Stimulated activated CD8-positive, alpha-beta memory T cell treated with anti-CD3 and anti-CD28 coated beads, Interleukin-12 subunit alpha, Interleukin-12 subunit beta, amount 100 ng/mL, for 4 hours (primary cell): ENCODE measurements at places on chromosomes 2 and 18.

GRCh38 chr2:25926984-25927756 lies 48.9 kb upstream of the ASXL2 start:
- DNase-seq = no peak

DNA sequence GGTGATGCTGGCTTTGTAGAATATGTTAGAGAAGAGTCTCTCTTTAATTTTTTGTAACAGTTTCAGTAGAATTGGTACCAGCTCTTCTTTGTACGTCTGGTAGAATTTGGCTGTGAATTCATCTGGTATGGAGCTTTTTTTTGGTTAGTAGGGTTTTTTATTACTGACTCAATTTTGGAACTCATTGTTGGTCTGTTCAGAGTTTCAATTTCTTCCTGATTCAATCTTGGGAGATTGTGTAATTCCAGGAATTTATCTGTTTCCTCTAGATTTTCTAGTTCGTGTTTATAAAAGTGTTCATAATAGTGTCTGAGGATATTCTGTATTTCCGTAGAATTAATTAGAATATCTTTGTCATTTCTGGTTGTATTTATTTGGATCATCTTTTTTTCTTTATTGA lies 943.5 kb downstream of the TRIB2 start:
- DNase-seq = no peak

- DNase-seq = no peak
These were observed 453.5 kb upstream of the TNP1 start for GRCh38 chr2:217313386-217313785.

DNA sequence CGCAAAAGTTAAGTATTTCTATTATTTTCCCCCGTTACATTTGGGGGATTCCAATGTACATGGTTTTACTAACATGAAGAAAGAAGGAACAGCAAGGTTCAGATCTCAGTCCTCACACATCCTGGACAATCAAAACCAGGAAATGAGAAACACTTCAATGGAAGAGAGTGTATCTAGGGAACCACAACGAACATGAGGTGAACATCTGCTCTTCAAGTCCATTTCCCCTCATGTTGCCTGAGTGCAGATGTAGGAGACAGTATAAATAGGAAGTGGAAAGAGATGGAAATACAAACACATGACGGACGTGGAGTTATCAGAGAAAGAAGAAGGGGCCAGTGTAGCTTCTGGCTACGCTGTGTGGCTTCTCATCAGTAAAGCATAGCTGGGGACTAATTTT lies 52.6 kb downstream of the CHN1 start:
- DNase-seq = no peak

DNA sequence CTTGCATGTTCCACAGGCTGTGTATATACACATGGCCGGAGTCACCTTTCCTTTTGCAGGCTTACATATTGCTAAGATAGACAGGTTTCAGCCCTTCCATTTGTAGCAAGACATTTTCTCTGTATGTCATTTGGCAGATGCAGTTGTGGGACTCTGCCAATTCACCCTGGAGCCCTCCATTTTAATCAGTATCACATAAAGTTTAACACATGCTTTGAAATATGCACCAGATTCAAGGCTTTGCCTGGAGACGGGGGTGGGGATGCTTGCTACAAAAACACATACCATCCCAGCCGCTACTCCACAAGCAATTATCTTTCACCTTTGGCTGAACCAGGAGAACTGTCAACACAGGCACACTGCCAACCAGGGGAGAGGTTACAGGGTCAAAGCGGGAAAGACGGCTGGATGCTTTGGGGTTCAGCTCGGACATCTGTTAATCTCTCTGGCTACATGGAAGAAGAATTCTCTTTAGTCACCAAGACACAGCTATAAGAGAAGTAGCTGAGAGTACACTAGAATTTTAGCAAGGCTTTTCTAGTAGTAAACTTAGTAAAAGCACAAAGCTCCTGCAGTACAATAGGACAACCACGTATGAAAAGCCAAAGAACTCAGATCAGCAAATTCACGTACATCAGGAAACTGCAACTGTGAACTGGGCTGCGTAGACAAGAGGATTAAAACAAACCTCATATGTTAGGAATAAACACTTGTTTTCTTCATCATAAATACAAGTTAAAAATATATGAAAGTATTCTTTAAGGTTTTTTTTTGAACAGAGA lies 130.9 kb downstream of the EXOC6B start:
- DNase-seq = no peak

DNA sequence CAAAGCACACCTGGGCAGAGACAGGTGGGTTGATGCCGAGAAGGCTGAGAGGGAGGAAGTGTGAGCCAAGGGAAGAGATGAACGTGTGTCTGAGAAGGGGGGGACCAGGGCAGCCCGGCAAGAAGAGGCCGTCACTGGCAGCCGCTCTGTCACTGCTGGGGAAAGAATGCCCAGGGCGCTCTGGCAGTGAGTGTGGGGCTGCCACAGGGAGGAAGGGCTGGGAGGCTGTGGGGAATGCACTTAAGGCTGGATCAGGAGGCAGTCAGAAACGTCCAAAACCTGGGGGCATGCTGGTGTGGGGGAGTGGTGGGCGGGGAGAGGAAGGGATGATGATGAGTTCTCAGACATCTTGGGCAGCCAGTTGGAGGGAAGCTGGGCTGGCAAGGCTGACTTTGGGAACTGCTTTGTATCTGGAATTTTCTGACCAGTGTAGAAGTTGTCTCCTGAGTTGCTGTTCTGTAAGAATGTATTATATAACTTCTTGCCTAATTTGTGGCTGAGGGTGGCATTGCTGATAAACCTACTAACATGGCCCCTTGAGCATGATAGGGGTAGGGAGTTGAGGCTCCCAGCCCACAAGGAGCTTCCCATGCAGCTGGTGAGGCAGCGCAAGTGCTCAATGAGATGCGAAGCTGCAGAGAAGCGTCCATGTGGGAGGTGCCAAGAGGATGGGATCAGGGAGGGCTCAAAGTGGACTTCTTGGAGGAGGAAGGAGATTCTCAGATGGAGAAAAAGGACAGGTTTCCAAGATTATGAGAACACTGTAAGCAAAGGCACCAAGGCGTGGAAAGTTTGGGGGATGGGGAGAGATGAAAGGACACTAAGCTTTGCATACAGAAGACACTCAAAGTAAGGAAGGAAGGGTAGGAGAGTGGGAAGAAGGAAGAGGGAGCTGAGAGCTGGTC lies 185.1 kb upstream of the HAAO start:
- no peak for DNase-seq

DNA sequence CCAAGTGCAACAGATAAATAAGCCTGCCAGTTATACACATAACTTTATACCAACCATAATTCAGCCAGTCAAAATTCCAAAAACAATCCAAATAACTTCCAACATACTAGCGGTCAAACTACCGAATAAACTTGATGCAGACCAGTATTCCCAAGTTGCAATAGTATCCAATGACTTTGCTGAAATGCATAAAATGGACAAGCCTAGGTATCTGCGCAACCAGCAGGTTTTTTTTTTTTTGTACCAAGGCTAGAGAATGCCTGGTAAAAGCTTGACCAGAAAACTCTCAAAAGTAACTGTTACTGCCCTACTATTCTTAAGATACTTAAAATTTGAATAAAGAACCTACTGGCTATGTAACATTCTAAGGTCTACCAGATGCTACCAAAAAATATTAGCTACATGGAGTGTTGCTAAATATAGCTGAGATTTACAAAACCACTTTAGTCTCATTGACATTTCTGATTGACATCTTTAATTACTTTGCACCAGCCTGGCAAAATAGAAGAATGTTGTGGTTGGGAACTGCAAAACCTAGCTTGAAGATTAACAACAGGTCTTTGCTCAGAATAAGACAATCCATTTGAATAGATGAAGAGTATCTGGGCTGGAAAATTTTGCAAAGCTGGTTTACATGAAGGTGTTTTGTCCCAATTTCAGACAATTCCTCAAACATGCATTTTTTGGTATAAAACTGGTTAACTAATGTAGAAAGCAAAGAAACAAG lies 7.3 kb downstream of the SRSF7 start:
- no peak for DNase-seq

DNA sequence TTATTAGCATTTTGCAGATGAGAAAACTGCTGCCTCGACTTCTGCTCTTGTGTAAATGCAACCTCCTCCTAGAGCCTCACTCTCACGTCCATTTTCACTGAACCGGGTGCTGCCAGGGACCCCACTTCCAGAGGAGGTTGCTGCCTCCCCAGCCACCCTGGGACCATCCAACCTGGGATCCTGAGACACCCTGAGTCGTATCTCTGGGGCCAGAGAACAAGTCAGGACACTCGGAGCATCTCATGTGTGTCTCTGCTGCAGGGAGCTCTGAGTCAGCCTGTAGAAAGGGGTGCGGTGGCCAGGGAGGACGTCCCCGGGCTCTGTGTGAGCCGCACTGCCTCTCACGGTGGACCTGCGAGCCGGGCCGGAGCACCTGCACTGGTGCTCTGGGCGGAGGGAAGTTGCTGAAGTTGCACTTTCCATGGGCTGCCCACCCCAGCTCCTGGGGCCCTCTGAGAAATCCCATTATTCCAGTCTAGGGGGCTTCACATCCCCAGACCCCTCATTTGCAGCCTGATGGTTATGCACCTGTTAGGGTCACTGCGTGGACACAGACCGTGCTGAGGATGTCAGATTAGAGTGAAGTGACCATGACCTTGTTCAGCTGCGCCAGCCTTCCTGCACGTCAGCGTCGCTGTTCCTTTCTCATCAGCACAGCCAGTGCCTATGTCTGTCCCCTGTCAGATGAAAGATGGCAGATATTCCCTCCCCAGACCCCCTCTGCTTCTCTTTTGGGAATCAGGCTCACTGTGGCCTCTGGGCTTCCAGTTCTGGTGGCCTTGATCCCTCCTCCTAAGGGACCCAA lies 230.4 kb downstream of the KLHL29 start:
- no peak for DNase-seq

DNA sequence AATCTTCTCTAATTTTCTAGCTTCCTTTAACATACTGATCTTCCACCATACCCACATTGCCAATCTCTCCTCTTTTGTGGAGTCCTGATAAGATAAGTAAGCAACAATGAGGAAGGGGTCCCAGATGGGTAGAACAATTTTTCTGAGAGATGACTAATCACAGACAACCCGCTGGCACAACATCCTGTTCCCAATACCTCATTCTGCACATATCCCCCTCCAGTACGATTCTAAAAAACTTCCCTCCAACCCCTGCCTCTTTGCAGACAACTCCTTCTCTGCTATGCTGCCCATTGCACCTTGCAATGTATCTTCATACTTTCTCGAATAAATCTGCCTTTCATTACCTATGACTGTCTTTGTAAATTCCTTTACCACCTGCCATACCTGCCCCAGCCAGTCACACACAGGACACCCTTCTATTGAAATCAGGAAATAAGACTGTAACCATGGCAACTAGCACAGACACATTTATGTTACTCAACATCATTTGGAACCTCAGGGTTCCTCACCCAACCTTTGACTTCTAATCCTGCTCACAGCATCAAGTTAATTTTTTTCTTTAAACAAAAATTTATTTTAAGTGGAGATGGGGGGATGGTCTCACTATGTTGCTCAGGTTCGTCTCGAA lies 7.4 kb upstream of the EXOC6B start:
- no peak for DNase-seq

- no peak for DNase-seq
These were observed 6.0 kb downstream of the HADHA start for GRCh38 chr2:26238311-26238958.

- DNase-seq = no peak
These were observed 176.9 kb upstream of the SESTD1 start for GRCh38 chr2:179441551-179441950.

- DNase-seq = no peak
These were observed 535.9 kb downstream of the XIRP2 start for GRCh38 chr2:167424221-167424620.

GRCh38 chr2:118249531-118249930 lies 161.3 kb downstream of the INSIG2 start:
- DNase-seq = no peak

DNA sequence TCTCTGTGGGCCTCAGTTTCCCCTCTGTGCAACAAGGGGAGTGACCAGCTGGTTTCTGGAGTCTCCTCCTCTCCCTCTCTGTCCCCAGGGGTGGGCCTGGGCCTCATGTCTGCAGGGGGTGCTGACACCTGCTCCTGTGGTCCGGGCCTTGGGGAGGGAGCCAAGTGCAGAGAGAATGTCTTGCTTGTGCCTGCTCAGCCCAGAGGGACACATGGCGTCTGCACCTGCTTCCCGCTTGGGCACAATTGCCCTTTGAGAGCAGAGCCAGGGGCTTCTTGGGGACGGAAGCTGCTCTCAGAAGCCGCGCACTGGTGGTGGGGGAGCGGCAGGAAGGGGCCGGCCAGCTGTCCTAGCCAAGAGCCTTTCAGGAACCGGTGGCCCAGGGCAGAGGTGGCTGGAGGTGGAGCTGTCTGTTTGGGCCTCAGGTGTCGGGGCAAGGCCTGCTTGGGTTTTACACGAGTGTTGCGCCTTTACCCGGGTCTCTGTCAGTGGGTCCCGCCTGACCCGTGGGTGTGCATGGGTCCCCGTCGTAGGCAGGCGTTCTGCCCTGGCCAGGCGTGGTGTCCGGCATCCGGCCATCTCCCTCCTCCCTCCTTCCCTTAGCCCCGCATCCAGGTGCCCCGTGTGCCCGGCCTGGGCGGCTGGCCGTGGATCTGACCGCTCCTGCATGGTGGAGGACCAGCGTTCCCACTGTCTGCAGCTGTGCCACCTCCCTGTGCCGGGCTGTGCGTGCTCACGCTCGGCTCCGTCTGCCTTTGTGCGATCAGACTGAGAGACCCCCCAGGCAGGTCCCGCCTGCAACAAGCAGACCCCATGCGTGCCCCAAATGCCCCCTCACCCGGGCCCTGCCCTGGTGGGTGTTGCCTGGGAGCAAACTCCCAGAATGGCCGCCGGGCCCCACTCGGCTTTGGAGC lies 4.0 kb downstream of the NEU4 start:
- no peak for DNase-seq

DNA sequence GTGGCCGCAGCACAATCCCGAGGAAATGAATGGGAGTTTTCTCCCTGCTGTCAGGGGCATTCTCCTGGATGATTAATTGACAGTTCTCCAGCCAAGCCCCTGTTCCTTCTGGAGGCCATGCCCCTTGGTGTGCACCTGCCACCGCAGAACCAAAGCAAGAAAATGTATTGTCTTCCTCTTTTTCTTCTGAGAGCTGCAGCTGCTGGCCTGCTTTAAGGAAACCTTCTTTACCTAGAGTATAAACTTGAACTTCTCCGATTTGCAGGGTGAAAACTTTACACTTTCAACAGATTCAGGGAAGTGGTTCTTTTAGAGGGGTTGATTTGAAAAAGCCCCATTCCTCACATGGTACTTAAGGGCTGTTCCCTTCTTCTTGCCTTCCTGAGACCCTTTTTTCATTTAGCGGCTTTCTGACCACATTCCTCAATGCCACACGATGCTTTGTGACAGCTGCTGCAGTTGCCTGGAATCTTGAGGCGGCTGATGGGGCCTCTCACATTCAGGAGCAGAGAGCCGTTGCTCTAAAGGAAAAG lies 402.8 kb downstream of the TXNL1 start:
- DNase-seq = no peak

GRCh38 chr18:14962626-14963025 lies 214.7 kb downstream of the ANKRD30B start:
- DNase-seq = no peak

GRCh38 chr2:14288016-14288415 lies 344.5 kb upstream of the LRATD1 start:
- DNase-seq = no peak

DNA sequence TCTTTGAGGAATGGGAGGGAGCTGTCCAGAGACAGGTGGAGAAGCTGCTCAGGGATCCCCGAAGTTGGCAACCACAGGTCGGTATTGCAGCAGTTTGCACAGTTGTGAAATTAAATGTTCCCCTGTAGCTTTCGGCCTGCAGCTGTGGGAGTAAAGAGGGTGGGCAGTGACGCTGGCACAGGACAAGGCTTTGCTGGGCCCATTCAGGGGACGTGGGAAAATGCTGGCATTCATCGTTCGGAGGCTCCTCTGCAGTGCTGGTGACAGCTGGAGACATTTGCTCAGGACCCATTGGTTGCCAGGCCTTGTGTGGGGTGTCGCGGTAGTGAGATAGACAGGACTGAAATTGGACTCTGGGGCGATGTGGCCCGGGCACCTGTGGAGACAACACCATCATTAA lies 173.7 kb downstream of the MYCN start:
- DNase-seq = no peak
